ENCODE measurements at places on chromosomes 4 and X.
A peak's percentile ranks its signal among the peaks of the same experiment; 100 is the strongest.

GRCh38 chr4:93810340-93810992 lies 18.1 kb upstream of the ATOH1 start:
- DNase-seq, result no peak

- DNase-seq, result no peak
These were observed 838 bp upstream of the ABCG2 start for GRCh38 chr4:88159229-88159725.

DNA sequence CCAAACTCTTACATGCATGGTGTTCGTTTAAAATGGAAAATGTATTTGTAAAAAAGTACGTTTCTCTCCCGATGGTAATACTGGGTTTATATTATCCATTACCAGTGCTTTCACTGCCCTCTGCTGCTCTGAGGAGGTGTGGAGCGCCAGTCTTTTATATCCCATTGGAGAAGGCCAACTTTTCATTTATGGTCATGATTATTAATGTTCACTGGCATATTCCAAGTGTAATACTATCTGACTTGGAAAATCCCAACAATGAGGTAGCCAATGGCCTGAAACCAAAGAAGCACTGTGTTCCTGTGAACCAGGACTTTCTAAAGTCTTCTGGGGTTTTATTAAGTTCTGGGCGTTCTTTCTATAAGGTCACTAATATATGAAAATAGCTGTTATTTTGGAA lies 80.7 kb downstream of the SYNPO2 start:
- DNase-seq, result no peak

DNA sequence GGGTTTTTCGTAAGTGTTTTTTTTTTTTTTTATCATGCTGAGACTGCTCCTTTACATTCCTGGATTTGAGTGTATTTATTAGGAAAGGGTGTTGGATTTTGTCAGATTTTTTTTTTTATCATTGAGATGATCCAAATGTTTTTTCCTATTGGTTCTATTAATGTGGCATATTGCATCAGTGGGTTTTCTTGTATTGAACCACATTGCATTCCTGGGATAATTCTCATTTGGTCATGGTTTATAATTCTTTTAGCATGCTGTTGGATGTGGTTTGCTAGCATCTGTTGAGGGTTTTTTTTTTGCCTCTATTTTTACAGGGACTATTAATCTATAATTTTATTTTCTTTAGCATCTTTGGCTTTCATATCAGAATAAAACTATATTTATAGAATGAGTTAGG lies 28.8 kb downstream of the COL4A5 start:
- peak; percentile 49 for DNase-seq

DNA sequence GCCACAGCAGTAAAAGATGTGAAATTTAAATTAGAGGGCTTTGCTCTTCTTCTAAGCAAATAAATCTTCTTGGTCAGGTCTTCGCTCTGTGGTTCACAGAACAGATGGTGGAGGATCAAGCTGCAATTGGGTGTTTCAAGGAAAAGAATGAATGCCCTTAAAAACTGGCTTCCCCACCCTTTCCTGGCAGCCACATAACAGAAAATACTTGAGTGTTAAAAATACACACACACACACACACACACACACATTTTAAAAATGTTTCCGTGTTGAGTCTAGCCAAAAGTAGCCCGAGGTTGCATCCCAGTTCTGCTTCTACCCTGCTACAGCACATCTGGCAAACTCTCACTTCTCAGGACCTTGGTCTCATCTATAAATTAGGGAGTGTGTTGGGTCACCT lies 56.7 kb upstream of the FGFBP2 start:
- no peak for DNase-seq

DNA sequence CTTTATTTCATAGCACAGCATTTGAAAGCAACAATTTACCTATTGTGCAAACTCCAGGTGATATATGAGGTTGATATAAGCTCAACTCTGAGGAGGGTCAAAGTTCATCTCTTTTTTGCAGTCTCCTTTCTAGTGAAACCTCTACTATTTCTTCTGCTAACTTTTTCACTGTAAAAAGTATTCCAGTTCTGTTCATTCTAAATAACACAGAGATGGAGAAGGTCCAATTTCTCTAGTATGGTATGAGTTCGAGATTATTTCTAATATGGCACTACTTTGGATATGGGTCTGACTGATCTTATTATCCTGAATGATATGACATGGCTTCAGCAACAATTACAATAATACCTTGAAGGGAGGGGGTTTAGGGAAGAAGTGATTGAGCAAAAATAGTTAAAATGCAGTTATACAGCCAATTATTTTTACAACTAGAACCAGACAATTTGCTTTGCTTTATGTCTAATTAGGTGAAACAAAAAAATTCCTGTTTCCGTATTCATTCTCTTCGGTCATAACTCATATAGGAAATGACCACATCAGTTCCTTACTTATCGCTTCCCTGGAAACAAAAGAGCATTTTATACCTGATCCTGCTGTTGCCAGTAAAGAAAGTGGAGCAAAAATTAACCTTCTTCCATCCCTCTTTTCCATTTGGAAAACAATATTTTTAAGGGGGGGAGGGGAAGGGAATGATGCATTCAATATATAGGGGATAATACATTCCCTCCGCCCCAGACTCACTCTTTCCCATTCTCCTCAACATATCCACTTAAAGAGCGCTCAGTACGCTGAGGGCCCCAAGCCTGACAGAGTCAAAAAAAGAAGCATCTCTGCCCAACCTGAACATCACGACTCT lies 1.0 kb downstream of the TBC1D9 start:
- DNase-seq, result no peak

- no peak for DNase-seq
These were observed 1.9 kb upstream of the AKAP17A start for GRCh38 chrX:1589356-1590130.

- DNase-seq, result no peak
These were observed 31.7 kb downstream of the SCML1 start for GRCh38 chrX:17768997-17769396.

DNA sequence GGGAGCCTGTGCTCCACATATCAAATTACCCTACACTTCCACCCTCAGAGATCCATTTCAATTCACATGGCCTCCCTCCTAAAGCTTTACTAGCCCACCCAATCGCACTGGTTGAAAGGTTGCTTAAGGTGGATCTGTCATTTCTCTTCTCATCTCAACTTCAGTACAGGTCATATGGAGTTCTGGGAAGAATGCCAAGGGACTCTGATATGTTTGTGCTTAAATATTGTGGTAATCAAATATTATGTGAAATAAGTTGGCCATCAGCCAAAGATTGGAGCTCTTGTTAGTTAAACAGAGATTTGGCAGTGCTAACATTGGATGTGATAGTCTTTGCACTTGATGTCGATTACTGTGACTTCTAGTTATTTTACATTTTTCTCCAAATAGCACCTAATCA lies 20.5 kb downstream of the SEPTIN6 start:
- no peak for DNase-seq

DNA sequence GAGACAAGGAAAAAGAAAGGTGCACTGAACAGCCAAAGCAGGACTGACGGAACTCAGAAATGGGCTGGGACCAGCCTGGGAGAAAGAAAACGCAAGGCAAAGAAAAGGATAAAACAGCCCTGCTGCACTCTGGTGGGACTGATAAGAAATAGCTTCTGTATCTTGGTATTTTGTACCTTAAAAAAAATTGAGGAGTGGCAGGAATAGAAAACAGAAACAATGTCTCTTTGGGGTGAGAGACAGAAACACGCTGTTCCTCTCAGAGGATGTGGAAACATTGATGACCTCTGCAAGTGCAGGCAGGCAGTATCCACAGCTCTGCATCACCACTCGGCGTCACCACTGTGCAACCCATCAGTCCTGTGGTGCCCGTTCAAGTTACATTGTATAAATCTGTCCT lies 152.5 kb upstream of the SPRY1 start:
- DNase-seq, result no peak

- DNase-seq, result no peak
These were observed 985.6 kb upstream of the PCDH7 start for GRCh38 chr4:29734343-29735213.

DNA sequence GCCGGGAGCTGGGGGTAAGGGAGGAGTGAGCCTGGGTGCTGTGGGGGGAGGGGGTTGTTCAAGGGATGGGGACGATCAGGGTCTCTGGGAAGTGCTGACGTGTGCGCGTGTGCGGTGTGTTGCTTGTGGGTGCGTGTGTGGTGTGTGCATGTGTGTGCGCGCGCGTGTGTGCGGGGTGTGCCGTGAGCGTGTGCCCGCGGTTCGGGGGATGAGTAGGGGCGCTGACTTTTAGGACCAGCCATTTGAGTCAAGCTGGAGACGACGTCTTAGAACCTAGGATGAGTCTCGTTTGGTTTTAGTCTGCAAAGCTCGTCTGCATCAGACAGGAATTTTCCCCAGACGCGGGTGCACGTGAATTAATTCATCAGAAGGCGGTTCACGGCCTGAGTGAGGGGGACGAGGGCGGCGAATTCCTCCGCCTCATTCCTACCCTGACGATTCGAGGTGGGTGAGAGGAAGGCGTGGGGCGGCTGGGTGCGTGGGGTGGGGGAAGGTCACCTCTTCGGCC lies 950 bp upstream of the TMEM271 start:
- DNase-seq, result no peak

DNA sequence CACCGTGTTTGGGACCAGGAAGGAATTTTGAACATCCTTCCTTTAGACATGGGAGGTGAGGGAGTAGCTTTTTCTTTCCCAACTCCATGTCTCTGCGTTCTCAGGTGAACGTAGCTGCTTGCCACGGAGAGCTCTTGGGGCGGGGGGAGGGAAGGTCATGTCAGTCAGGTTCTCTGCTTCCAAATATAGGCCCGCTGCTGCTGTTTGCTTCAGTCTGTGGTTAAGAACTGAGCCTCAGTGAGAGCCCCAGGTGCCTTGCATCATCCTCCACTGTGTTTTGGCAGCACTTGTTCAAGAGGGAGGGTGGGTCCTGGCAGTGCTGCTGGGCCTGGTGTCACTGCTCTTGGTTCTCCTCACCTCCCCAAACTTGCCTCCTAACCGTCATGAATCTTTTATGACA lies 46.5 kb downstream of the HADH start:
- no peak for DNase-seq
